Esophagus squamous epithelium (tissue), 5 donors: ENCODE measurements at places on chromosomes 6 and 20.

DNA sequence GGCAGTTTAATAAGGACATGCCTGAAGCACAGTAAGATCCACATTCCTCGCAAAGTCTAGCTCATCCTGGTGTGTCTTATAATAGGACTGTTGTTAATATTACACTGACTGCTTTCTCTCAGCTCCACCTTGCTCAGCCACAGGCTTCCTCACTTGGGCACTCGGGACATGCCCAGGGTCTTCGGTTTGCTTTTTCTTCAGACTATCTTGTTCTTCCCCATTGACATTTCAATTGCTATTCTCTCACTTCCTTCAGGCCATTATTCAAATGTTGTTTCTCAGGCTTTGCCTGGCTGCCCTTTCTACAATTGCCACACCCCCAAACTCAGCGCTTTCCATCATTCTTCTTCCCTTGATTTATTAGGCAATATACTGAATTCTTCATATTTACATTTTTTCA lies 274.8 kb upstream of the RGS17 start:
- no peak for DNase-seq

GRCh38 chr20:40512994-40513393 lies 176.0 kb downstream of the MAFB start:
- DNase-seq: no peak

DNA sequence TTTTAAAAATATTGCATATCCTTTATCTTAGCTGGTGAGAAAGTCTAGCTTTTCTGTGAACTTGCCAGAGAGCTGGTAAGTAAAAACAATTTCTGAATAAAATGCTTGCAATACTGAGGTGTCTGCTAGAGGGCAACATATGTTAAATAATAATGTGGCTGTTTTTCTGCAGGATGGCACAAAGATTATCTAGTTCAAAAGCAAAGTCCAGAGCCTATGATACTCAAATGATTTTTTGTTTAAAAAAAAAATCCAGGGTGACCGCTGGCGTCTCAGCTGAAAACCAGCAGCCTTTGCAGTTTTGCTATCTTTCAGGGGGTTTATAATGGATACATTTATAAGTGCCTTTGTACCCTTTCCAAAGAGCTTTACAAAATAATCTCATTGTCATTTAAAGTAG lies 194.9 kb downstream of the PHACTR1 start:
- no peak for DNase-seq

DNA sequence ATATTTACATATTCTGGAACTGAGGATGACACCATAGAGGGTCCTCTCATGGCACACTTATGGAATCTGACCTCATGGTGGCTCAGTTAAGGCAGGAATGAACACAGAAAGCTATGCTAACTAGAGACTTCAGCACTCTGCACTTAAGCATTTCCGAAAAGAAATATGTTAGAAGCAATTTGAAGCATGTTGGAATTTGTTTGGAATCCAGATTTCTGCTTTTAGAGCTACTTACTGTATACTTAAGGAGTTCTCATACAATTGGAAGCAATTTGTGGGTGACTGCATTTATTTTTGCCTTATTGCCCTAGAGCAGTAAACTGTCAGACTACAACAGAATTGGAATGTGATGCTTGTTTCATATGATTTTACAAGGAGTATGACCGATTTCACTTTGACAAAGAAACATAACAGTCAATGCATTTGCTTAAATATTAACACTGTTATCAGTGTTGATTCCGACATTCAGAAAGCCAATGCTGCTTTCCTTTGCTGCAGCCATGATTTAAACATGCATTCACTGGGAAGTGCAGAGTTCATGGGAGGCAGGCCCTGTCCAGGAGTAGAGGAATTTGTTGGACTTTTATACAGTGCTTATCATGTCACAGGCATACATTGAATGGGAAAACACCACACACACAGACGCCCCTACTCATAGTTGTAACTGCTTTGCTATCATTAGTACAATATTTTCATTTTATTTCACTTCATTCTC lies 244.4 kb downstream of the SAMD5 start:
- no peak for DNase-seq

GRCh38 chr20:21836346-21836745 lies 130.9 kb downstream of the PAX1 start:
- DNase-seq: no peak

- DNase-seq: no peak
These were observed 22.8 kb upstream of the CRIP3 start for GRCh38 chr6:43331470-43331869.

- no peak for DNase-seq
These were observed 4.3 kb upstream of the PSORS1C2 start for GRCh38 chr6:31143148-31143547.

GRCh38 chr6:8337147-8337546 lies 98.2 kb downstream of the SLC35B3 start:
- no peak for DNase-seq

- DNase-seq: no peak
These were observed 1047.8 kb downstream of the EPHA7 start for GRCh38 chr6:92371211-92372208.
